ENCODE measurements at places on chromosomes 2 and 18.

GRCh38 chr18:78807668-78808067 lies 171.9 kb upstream of the SALL3 start:
- no peak for DNase-seq

GRCh38 chr18:73696698-73697097 lies 450.9 kb downstream of the FBXO15 start:
- no peak for DNase-seq

DNA sequence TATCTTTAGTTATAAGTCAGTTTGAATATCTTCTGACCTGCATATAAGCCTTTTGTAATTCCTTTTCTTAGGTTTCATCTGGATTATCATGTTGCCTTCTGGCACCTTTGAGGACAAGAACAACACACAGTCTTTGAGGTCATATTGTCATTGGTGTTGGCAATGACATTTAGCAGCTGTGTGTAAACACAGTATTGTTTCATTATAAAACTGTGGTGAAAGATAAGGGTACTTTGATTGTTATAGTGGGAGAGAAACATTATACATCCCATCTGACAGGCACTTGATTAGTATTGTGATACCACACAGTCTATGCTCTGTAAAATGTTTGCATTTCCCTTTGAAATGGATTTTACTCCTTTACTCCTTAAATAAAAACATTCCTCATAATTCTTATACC lies 313.5 kb downstream of the RPRM start:
- DNase-seq, result no peak

- DNase-seq, result no peak
These were observed 134.5 kb downstream of the NCKAP5 start for GRCh38 chr2:133433455-133434451.

DNA sequence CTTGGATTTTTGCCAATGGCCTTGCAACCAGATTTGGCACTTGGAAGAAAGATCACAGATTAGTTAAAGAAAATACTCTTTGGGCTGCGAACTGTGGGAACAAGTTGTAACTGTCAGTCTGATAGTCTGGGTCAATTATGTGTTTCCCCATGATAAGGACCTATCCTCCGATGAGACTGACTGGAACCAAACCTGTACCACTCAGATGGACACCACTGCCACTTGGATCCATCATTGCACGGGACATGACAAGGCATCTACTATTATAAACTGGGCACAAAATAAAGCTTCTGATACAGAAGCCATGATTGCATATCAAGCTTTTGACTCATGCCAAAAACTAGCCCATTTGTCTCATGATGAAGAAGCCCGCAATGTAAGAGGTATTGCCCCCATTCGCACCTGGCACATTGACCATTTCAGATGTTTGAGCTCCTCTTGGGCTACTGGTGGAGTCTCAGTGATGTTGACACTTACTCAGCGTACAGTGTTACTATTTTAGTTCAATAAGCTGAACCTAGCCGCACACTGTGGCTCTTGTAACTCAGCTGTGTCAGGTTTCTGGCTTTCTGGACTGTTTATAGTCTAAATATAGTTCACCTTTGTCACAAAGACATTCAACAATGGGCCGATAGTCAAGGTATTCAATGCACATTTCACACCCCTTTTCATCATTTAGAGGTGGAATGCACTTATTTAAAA lies 179.8 kb upstream of the RBBP8 start:
- no peak for DNase-seq

- DNase-seq, result no peak
These were observed 47.8 kb upstream of the CAVIN2 start for GRCh38 chr2:191894681-191895147.

DNA sequence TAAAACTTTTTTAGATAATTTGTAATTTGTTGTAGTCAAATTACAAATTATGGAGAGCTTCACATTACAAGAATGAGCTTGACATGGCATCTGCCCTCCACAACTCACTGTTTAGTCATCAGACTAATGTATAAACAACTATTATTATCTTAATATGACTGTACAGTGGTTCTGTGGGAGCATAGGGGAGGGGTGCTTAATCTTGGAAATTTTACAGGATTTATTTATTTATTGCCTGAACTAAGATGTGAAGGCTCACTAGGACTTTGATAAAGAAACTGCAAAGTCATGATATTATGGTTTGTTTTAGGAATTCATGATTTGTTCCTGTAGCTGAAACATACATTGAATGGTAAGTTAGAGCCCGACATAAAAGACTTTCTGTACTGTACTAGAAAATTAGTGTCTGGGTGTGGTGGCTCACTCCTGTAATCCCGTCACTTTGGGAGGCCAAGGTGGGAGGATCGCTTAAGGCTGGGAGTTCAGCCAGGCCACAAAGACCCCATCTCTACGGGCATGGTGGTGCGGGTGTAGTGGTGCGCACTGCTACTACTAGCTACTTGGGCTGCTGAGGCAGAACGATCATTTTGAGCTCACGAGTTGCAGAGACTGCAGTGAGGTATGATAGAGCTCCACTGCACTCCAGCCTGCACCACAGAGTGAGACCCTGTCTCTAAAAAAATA lies 2.1 kb downstream of the MARCHF7 start:
- no peak for DNase-seq

- DNase-seq, result peak; percentile 68
These were observed 19.1 kb upstream of the ARHGAP25 start for GRCh38 chr2:68715353-68716041.

GRCh38 chr2:215973954-215974699 lies 39.2 kb downstream of the MREG start:
- DNase-seq, result no peak

- no peak for DNase-seq
These were observed 35.4 kb downstream of the DGKD start for GRCh38 chr2:233389601-233390125.

GRCh38 chr2:113230531-113230930 lies 48.2 kb downstream of the PAX8 start:
- DNase-seq, result no peak

- no peak for DNase-seq
These were observed 9.9 kb downstream of the ALPK2 start for GRCh38 chr18:58618822-58619595.

GRCh38 chr2:148930046-148930775 lies 55.2 kb downstream of the KIF5C start:
- no peak for DNase-seq

GRCh38 chr2:174336501-174337336 lies 2.0 kb downstream of the SP9 start:
- peak; percentile 67 for DNase-seq

GRCh38 chr2:26679867-26680266 lies 12.7 kb upstream of the KCNK3 start:
- DNase-seq, result no peak

DNA sequence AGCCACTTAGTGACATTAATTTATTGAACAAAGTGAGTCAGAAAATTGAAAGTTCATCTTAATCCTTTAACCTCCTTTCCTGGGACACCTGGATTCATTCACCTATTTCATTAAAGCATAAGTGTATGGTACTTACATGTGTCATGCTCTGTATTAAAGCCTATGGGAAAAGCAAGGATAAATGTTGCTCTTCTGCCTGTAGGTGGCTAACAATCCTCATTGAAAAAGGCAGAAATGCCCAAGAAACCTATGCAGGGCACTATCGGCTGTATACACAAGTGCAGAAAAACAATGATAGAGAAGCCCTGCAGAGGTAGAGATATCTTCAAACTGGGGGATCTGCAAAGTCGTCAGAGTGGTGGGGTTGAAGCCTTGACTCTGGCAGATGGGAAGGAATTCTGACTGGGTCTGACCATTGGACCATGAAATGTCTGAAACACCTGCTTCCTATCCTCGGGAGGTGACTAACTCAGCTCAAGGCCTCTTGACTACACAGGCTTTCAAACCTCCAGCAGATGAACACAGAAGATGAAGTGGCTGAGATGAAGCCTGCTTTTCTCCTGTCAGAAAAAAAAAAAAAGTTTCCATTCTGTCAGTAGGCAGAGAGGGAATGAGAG lies 83.1 kb downstream of the DCC start:
- no peak for DNase-seq

- no peak for DNase-seq
These were observed 72.2 kb upstream of the RBM44 start for GRCh38 chr2:237726401-237726830.

DNA sequence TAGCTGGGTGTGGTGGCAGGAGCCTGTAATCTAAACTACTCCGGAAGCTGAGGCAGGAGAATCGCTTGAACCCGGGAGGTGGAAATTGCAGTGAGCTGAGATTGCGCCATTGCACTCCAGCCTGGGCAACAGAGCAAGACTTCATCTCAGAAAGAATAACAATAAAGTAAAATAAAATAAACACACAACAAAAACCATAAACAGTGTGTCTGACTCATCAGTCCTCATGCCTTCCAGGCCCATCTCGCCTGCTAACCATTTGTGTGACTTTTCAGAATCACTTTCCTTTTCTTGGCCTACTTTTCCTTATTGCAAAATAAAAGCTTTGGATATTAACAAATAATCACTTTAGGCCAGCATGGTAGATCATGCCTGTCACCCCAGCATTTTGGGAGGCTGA lies 42.0 kb upstream of the ASXL2 start:
- no peak for DNase-seq

DNA sequence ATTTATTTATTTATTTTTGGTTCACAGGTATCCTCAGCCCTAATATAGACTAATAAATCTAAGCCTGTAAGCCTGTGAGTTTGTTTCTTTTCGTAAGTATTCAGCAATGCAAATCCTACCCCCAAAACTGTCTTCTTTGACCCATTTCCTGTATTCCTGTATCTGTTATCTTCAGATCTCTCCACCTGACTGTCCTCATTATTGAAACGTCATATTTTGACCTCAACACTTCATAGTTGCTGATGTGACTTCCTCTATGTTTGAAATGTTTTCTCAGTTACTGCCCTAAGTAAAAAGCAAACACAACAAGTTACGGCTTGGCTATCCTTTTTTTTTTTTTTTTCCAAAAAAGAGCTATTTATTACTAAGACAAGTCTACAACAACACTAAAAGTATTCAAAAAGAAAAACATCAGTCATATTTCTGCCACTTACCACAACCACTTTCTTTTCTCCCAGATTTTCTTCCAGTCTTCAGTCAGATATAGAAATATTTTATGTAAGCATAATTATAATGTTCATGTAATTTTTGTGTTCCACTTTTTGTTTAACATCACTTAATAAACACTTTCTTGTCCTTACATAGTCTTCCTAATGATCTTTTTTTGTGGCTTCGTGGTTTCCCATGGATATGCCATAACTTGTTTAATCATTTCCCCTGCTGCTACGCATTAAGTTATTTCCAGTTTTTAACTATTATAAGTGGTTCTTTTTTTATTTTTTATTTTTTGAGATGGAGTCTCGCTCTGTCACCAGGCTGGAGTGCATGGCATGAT lies 45.0 kb upstream of the EML4 start:
- no peak for DNase-seq

DNA sequence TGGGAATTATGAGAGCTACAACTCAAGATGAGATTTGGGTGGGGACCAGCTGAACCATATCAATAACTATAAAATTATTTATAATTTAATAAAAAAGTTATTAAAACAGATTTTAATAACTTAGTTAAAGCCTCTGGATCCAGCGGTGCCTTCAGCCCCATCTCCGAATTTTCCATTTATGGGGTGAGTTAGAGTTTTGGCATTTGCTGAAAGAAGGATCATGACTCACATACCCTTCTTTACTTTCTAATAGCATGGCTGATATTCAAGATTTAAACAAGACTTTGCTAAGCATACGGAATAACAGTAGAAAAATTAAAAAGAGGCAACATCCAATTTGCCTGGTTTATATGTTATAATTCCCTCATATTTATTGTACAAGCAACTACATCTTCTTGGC lies 94.5 kb downstream of the RDH14 start:
- DNase-seq, result no peak

- DNase-seq, result no peak
These were observed 57.6 kb downstream of the SFXN5 start for GRCh38 chr2:73013936-73014335.

- DNase-seq, result no peak
These were observed 166.3 kb downstream of the NRP2 start for GRCh38 chr2:205848601-205849000.

DNA sequence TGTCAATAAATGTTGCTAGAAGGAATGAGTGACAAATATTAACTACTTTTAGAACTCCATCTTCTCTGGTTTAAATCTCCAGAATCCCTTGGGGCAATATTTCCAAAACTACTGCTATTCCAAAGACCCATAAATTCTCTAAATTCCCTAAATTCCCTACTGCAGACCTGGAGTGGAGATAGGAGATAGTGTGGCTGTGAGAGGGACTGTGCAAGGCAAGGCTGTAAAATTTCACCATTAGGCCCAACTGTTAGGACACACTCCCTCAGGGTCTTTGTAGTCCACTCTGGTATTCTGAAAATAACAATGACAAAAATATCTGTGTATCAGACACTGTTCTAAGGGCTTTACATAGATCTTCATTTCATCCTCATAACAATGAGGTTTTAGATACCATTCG lies 67.9 kb downstream of the MYL12B start:
- no peak for DNase-seq

DNA sequence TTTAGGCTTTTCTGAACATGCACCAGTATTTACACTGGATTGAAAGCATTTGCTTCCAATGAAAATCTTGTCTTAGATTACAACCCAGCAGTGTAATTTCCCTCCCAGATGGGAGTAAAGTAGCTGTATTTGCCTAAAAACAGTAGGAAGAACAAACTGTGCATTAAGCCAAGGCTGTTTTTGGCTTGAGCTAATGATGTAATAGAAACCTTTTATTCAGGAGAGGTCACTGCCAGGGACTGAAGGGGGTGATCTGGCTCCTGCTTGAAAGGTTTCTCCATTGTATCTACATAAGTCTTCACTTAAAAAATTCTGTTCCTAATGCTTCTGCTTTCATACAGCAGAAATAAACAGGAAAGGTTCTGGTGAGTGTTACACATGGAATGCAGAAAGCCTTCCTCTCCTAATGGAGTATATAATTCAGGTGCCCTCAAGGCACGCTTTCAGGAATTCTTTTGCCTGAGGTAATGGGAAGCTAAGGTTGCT lies 74.4 kb downstream of the MEIS1 start:
- DNase-seq, result no peak

DNA sequence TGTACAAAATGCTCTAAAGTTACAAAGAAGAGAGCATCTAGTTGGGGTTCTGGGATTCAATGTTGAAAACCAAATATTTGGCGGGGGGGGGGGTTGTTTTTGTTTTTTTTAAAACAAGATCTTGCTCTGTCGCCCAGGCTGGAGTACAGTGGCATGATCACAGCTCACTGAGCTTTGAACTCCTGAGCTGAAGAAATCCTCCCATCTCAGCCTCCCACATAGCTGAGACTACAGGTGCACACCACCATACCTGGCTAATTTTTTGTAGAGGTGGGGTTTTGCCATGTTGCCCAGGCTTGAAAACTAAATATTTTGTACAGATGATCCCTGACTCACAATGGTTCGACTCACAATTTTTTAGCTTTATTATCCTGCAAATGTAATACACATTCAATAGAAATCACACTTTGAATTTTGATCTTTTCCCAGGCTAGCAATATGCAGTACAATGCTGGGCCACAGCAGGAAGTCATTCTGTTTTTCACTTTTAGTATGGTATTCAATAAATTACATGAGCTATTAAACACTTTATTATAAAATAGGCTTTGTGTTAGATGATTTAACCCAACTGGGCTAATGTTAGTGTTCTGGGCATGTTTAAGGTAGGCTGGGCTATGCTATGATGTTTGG lies 7.6 kb downstream of the BARD1 start:
- no peak for DNase-seq

All from endothelial cell (in vitro differentiated cells).